Hematopoietic multipotent progenitor cell (in vitro differentiated cells): ENCODE measurements at places on chromosomes 16 and 17. TPM values are rescaled to one million over a fixed set of nuclear protein-coding genes. Genes with fewer than 3 reads are reported as not detected.

The KCNH6 gene
- not detected for total RNA-seq

The TLCD1 gene
- total RNA-seq: 1.1 TPM

The RAB26 gene
- total RNA-seq: 0.27 TPM

The TMEM100 gene
- not detected for total RNA-seq

The MYL11 gene
- total RNA-seq: 9.2 TPM

The GJD3 gene
- 0.27 TPM for total RNA-seq

The MYO1D gene
- total RNA-seq: 8.1 TPM

The RPUSD1 gene
- 42.5 TPM for total RNA-seq

- no peak for DNase-seq
Observed at GRCh38 chr17:77999413-78000173, 41.1 kb downstream of the TNRC6C start.

DNA sequence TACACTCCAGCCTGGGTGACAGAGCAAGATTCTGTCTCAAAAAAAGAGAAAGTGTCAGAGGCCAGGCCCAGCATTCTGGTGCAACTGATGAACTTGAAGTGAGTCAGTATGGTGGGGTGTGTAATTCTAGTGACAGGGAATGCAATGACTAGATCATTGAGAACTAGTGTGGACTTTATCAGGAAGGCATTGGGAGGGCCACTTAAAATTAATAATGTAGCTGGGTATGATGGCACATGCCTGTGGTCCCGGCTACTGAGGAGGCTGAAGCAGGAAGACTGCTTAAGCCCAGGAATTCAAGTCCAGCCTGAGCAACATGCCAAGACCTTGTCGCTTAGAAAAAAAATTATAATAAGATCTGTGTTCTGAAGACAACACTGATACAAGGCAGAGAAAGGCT lies 90.8 kb downstream of the STX8 start:
- DNase-seq: no peak

- no peak for DNase-seq
Observed at GRCh38 chr17:13541032-13541480, 60.7 kb downstream of the HS3ST3A1 start.

DNA sequence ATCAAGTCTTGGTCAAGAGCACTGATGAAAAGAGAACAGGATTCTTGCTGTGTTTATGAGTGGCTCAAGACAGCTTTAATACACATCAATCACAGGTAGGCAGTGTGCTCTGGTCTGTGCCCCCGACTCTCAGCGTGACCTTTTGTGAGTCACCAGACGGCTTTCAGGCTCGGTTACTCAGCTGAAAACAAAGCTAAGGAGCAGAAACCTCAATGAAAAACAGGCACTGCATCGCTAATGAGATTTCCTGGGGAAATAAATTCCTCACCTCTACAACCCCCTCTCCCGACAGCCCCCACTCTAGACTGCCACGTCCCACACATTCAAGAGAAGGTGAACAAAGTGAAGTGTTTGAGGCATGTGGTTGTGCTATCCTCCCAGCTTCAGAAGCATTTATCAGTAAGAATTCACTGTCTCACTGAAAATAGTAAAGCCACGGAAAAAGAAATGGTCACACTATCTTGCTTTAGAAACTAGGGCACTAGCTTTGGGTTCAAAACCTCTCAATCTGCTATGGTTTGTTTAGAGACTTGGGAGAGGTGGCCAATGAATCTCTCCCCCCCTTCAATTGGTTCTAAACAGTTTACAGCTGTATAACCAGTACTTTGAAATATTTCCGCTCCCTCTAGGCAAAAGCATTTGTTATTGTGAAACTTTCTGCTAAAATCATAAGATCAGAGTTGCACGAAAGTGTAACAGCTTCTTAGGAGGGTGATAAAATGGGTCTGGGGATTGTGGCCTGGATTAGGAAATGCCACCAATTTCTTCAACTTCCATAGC lies 199.5 kb upstream of the PMFBP1 start:
- no peak for DNase-seq

DNA sequence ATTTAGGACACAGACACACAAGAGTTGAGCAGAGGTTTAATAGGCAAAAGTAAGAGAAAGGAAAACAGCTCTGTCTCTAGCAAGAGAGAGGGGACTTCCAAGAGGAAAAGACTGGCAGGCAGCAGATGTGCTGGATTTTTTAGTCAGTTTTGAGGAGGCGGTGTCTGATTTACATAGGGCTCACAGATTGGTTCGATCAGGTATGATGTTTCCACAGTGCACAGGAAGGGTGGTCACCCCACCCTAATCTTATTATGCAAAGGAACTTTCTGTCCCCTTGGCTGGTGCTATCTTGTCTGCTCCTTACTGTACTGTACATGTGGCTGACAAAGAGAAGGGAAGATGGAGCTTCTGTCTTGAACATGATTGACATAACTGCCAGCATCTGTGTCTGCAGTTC lies 25.3 kb downstream of the BFAR start:
- DNase-seq: no peak

- DNase-seq: no peak
Observed at GRCh38 chr17:2084766-2085647, 30.1 kb downstream of the HIC1 start.

GRCh38 chr16:1395444-1396031 lies 19.0 kb downstream of the UNKL start:
- no peak for DNase-seq

DNA sequence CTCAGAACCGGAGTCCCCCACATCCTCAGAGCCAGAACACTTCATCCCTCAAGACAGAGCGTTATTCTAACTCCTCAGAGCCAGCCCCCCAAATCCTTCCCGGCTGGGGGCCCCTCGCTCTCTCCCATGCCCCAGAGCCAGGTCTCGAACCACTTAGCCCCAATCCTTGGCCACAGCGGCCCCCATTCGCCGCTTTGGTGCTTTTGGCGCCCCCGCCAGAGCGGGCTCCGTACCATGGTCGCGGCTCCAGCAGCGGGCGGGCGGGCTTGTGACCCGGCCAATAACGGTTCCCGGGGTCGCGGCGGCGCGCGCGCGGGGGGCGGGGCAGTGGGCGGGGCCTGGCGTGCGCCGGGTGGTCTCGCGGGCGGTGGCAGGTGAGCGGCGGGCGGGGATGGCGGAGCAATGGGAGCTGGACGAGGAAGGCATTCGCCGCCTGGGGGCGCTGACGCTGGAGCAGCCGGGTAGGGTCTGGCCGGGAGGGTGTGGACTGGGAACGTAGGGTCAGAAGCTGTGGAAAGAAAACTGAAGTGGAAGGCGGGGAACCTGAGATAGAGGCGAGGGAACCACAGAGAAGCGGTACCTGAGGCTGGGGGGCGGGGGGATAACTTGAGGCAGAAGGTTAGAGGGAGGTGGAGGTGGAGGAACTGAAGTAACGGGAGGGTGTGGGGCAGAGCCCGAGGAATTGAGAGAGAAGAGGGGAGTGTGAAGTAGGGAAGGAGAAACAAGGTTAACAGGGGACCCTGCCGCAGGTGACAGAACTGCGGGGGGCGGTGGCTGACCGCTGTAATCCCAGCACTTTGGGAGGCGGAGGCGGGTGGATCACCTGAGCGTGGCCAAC lies at the start of the genes KCTD19 and LRRC36:
Gene KCTD19, minus strand, starts transcription at position 270 of the 838 bp plus-strand sequence. Its CDS starts 34 bp downstream, at position 236.
Gene LRRC36, plus strand, starts transcription at position 344 of the 838 bp plus-strand sequence. Its CDS starts 48 bp downstream, at position 392.
- DNase-seq: no peak

DNA sequence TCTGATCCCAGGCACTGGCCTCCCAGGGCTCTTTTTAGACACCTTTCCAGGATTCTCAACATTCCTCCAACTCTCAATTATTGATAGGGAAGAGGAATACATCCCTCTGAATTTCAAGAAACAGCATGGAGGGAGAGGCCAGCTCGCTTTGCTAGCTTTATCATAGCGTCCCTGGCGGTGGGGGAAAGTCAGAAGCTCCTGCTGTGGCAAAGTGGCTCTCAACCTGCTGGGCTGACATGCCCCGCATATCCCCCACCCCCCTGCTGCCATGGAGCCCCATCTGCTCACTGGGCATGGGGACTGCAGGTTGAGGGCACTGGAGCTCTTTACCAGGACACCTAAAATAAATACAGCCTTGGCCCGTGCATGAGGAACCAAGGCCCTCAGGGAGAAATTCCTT lies 140.3 kb downstream of the SLC39A11 start:
- DNase-seq: no peak

DNA sequence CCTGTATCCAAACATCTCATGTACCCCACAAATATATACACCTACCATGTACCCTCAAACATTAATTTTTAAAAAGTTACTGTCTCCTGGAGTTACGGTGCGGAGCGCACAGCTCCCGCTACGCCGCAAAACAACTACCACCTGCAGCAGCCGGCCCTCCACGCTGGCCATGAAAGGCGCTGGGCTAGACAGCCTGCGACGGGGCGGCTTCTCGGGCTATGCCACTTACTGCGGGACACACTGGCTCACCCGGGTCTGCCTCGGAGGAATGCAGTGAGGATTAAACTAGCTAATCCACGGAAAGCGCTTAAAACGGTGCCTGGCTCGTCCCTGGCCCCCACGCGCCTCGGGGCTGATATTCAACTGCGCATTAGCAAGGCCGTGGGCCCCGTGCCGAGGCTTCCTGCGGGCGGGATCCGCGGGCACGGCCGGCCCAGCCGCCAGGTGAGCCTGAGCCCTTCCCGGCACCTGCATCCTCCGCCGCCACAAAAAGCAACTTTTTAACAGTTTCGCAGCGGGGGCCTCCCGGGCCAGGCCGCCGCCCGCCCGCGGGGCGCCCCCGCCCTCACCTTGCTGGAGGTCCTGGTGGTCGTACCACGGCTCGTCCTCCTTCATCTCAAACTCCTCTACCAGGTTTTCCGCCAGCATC lies 633 bp downstream of the CDR2 start:
- DNase-seq: no peak

GRCh38 chr17:79897243-79898063 lies 58.2 kb upstream of the CBX4 start:
- no peak for DNase-seq

GRCh38 chr17:56833809-56834379 lies at the start of the genes C17orf67 and DGKE:
TSS of gene C17orf67 (minus strand) at chr17:56833920. CDS start at chr17:56815810, 18,110 bp downstream.
TSS of gene DGKE (plus strand) at chr17:56834151. CDS start at chr17:56834796, 645 bp downstream.
- peak; percentile 94 for DNase-seq

- DNase-seq: no peak
Observed at GRCh38 chr16:24002619-24003018, 166.8 kb downstream of the PRKCB start.

- no peak for DNase-seq
Observed at GRCh38 chr17:7886227-7887037, 2.2 kb upstream of the CHD3 start.

DNA sequence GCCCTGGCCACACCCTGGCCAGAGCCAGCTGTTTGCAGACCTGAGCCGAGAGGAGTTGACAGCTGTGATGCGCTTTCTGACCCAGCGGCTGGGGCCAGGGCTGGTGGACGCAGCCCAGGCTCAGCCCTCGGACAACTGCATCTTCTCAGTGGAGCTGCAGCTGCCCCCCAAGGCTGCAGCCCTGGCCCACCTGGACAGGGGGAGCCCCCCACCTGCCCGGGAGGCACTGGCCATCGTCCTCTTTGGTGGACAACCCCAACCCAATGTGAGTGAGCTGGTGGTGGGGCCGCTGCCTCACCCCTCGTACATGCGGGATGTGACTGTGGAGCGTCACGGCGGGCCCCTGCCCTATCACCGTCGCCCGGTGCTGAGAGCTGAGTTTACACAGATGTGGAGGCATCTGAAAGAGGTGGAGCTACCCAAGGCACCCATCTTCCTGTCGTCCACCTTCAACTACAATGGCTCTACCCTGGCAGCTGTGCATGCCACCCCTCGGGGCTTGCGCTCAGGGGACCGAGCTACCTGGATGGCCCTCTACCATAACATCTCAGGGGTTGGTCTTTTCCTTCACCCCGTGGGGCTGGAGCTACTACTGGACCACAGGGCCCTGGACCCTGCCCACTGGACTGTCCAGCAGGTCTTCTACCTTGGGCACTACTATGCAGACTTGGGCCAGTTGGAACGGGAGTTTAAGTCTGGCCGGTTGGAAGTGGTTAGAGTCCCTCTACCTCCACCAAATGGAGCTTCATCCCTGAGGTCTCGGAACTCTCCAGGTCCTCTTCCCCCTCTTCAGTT lies 578 bp downstream of the AOC2 start:
- no peak for DNase-seq

- no peak for DNase-seq
Observed at GRCh38 chr16:870856-871561, 70.5 kb upstream of the GNG13 start.

DNA sequence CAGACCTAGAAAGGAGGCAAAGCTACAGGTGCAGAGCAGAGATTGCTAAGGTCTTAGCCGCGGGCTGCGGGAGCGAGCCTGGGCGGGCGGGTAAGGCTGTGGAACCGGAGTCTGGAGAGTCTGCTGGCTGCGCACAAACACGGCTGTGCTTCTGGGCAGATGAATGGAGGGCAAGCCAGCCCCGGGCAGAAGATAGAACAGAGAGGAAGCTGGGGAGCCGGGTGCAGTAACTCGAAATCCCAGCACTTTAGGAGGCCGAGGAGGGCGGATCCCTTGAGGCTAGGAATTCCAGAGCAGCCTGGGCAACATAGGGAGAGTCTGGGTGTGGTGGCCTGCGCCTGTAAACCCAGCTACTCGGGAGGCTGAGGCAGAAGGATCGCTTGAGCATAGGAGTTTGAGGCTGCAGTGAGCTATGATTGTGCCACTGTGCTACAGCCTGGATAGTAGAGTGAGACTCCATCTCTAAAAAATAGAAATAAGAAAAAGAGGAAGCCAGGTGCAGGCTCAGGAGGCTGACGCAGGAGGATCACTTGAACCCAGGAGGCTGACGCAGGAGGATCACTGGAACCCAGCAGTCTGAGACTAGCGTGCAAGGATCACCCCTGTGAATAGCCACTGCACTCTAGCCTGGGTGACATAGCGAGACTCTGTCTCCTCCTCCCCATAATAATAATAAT lies 56.3 kb downstream of the PITPNC1 start:
- DNase-seq: no peak

GRCh38 chr16:66247516-66248481 lies 118.7 kb upstream of the CDH5 start:
- DNase-seq: no peak

DNA sequence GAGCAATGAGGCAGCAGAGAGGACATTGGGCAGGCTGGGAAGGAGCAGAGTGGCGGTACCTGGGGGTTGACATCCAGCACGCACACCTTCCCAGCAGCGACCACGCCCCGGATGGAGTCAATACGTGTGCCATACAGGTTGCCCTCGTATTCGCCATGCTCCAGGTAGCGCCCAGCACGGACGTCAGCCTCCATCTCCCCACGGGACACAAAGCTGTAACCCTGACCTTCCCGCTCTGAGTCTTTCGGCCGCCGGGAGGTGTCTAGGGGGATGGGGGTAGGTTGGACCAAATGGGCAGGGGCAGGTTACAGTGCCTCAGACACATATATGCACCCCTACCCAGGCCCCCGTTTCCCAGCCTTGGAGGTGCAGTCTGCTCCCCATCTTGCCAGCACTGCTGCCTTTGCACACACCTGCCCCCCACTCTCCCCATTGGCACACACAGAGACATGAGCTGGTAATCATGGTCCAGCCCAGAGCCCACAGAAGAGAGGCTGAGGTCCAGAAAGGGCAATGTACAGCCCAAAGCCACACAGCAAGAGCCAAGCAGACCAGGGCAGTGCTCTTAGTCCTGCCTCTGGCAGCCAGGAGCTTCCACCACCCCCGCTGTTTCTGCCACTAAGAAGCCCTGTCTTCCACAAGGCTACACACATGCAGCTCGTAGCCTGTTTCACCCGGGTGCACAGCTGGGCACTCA lies 27.5 kb downstream of the MPP2 start:
- no peak for DNase-seq
